ENCODE measurements at places on chromosomes 5 and 9. TPM values are rescaled to one million over a fixed set of nuclear protein-coding genes. Genes with fewer than 3 reads are reported as not detected.
A peak's percentile ranks its signal among the peaks of the same experiment; 100 is the strongest.

The CDH9 gene
- not detected for total RNA-seq

The IL9 gene
- not detected for total RNA-seq

The CNTFR gene
- total RNA-seq, result not detected

The NOL6 gene
- 45.4 TPM for total RNA-seq

The LEAP2 gene
- 0.35 TPM for total RNA-seq

The GPR150 gene
- total RNA-seq, result not detected

The RPL35 gene
- total RNA-seq, result 3,916 TPM

The FYB1 gene
- not detected for total RNA-seq

The GRXCR2 gene
- total RNA-seq, result not detected

The MSMP gene
- total RNA-seq, result not detected

DNA sequence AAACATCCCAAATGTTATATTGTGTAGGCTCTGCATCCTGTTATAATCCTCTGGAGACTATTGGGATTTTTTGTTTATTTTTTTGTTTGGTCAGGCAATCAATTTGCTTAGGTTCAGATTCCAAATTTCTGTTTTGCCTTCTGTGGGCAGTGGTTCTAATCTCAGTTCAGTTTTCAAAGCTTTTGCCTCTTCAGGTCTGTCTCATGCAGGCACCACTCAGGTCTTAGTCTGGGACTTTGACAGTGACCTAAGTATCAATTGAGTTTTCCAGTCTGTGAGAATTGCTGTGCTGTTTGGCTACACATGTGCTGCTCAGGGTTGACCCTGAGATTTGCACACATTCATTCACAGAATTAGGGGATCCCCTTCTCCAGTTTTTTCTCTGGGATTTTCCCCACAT lies 14.1 kb downstream of the SNX2 start:
- DNase-seq, result no peak

DNA sequence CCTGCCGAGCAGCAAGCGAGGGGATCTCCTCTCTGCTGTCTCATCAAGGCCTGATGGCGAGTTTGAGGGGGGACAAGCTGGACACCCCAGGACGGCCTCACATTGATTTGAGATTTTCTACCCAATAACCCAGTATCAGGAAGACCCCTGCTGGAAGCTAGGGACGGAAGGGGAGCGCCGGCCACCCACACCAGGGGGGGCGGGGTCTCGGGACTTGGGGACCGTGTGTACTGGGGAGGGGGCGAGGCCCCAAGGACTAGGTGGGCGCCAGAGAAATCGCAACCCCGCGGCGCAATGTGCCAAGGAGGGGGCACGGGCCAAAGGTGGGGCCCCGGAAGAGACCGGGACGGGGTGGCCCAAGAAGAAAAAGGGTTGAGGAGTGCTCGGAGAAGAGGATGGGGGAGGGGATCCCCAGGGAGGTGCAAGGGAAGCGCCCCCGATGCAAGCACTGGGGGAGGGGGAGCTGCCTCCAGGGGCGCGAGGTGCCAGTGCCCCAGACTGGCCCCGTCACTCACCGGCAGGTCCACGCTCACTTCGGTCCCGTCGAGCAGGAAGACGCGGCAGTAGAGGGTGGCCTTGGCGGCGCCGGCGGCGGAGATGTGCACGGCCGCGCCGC lies 1.1 kb downstream of the EPB41L4B start:
- no peak for DNase-seq

DNA sequence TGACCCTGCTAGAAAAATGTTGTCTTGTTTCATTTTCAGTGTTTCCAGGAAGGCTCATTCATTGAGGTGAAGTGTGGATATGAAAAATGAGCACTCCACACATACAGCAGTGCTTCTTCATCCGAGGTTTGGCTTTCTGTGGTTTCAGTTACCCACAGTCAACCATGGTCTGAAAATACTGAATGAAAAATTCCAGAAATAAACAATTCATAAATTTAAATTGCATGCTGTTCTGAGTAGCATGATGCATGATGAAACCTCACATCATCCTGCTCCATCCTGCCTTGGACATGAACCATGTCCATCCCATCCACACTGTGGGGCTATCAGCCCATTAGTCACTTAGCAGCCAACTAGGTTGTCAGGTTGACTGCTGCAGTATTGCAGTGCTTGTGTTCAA lies 10.4 kb upstream of the SLC45A2 start:
- no peak for DNase-seq

- DNase-seq, result no peak
Measured at GRCh38 chr9:105392531-105392930, 55.3 kb upstream of the FSD1L start.

DNA sequence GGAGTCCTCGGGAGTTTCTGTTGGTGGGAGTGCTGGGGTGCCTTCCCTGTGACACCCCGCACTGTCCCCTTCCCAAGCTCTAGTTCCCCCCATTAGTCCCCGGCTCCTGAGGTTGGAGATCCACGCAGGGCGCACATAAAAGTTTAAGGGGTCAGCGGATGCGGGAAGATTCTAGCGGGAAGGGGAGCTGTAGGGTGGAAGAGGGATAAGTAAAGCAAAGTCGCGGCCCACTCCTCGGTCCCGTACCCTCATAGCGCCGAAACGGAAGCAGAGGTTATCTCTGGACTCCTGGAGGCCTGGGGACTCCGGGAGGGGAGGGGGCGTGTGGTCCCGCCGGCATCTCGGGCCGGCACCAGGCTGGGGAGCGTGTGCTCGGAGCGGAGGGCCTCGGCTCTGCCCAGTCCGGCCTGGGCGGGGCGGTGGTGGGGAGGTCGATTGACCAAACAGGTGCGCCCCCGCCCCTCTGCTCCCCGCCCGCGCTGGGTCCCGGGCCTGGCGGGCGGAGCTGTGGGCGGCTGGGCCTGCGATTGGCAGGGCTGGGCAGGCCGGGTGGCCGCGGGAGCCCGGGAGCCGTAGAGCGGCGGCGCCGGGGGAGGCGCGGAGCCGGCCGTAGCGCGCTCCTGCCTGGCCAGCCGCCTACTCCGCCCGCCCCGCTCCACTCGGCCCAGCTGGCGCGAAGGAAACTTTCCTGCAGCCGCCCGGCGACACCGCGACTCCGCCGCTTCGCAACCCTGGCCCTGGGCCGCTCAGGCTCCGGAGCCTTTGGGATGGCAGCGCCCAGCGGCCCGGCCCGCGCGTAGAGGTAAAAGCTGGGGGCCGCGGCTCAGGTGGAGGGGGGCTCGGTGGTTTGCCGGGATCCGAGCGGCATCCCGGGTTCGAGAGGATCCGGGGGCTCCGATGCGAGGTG lies 52.2 kb upstream of the DAB2IP start:
- DNase-seq, result no peak

- DNase-seq, result no peak
Measured at GRCh38 chr9:114174876-114175771, 19.8 kb downstream of the COL27A1 start.

DNA sequence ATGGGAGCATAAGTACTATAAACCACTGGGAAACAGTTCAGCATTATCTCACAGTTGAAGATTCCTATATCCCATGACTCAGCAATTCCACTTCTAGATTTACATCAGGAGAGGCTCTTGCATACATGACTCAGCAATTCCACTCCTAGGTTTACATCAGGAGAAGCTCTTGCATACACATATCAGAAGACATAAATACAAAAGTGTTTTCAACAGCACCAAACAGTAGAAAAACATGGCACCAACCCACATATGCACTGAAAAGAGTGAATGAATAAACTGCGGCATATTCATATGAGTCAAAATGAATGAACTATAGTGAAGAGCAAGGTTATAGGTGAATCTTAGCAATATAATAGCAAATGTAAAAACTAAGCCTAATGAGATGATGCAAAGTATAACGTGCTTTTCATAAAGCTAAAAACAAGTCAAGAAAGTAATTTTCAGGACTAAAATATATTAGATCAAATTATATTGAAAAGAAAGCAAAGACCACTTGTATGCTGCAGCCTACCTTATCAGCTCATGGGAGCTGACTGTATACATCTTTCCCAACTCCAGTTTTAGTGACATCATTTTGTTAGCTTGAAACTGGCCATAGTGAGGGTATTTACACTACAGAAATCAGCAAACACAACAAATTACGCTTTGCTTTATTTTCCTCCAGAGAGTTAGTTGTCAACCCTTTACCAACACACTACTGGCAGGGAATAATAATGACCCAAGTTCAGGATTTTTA lies 95.8 kb downstream of the ANKRD18B start:
- DNase-seq, result peak; percentile 7

- DNase-seq, result no peak
Measured at GRCh38 chr9:676780-677438, 164.6 kb upstream of the DMRT1 start.

DNA sequence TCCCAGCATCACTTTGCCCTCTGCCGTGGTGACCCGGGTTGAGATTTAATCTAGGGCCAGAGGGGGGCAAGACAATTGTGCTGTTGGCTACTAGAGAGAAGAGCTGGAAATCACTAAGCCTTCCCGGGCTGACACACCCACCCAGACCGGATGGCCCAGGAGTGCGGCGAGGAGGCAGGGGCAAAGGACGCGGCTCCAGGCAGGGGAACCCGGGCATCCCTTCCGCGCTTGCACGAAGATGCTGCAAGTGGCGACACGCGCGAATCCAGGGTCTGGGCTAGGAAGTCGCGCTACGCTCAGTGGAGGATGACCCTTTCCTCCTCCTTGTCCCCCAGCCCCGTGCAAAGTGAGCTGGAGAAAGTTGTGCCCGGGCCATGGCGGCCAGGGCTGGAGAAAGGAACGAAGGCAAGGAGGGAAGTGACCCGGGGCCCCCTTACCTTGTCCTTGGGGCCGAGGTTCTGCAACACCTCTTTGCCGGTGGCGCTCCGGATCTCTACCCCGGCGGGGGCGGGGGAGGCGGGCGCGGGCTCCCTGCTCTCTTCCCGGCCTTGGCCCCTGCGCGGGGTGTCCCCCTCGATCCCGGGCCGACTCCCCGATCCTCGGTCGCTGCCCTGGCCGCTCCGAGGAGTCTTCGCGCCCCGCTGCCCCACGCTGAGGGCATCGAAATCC lies 693 bp downstream of the DPYSL3 start:
- DNase-seq, result no peak

- peak; percentile 79 for DNase-seq
Measured at GRCh38 chr5:68225188-68225910, 9.8 kb downstream of the PIK3R1 start.

DNA sequence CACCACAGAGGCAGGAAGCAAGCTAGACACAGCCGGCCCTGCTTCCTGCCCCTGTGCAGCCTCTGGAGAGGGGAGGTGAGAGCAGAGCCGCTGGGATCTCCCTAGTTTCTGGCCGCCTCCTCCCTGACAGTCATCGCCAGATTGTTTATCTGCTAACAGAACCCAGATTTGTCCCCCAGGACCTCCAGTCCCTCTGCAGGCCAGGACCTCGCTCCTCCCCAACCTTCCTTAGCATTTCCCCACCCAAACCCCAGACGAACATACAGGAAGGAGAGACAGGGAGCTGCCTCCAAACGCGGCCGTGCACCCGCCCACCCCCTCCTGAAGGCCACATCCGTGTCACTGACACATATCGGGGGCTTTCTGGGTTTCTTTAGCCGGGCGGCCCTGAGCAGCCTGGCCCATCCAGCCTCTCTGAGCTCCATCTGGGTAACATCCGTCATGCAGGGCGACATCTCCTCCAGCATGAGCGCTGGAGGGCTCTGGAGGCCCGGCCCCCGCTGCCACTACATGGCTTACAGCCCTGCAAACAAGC lies 47.5 kb downstream of the DBH start:
- no peak for DNase-seq

- DNase-seq, result no peak
Measured at GRCh38 chr9:72936266-72936665, 16.6 kb downstream of the ALDH1A1 start.

- DNase-seq, result no peak
Measured at GRCh38 chr5:159509002-159509660, 178.8 kb upstream of the IL12B start.

DNA sequence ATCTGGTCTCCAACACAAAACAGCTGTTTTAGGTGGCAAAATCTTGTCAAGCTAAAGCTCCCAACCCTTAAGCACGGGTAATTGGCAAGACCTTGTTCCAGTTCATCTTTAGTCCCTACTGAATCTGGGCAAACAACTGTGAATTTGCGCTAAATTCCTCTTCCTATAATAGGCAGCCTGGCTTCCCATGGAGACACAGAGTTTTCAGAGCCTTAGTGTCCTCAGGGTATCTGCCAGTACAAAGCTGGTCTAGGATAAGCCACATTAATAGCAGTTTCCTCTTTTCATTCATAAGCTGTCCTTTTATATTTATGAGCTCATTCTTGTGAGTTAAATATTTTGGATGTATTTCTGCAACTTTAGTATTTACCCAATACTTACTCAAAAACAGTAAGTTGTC lies 59.5 kb downstream of the FGF10 start:
- no peak for DNase-seq

DNA sequence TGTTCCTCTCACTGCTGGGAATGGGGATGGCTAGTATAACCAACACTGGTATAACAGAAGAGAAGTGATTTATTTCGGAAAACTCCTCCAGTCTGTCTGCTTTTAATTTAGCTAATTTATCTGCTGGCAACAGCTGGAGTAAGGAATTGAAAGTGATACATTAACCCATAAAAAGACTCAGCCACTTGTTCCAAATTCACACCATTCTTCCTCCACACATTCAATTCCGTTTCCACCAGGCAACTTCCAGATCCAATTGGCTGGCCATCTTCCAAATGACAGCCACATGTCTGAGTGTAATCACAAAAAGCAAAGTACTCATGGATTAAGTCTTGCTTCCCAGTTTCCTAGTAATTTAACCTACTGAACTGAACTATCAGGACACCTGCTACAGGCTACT lies 77.1 kb upstream of the RETREG1 start:
- no peak for DNase-seq

GRCh38 chr9:93080406-93080805 lies 15.6 kb upstream of the CARD19 start:
- no peak for DNase-seq

DNA sequence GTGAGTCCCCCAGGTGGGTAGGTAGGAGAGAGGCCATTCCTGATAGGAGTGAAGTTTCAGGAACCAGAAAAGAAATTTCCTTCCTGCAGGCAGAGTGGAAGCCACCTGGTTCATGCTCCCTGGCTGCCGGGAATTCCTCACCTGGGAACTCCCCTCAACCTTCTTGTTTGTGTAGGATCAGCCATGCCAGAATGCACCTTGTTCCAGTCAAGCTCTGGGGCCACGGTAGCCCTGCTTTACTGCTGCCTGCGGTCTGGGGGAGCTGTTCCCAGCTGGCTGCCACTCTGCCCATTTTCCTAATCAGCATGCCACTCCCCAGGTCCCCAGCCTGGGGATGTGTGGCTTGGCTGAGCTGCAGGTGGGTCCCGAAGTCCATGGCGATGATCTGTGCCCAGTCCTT lies 18.7 kb upstream of the B4GALT1 start:
- no peak for DNase-seq

- DNase-seq, result no peak
Measured at GRCh38 chr9:131448818-131449217, 53.9 kb upstream of the POMT1 start.
